ENCODE measurements at places on chromosomes 11 and 22.

DNA sequence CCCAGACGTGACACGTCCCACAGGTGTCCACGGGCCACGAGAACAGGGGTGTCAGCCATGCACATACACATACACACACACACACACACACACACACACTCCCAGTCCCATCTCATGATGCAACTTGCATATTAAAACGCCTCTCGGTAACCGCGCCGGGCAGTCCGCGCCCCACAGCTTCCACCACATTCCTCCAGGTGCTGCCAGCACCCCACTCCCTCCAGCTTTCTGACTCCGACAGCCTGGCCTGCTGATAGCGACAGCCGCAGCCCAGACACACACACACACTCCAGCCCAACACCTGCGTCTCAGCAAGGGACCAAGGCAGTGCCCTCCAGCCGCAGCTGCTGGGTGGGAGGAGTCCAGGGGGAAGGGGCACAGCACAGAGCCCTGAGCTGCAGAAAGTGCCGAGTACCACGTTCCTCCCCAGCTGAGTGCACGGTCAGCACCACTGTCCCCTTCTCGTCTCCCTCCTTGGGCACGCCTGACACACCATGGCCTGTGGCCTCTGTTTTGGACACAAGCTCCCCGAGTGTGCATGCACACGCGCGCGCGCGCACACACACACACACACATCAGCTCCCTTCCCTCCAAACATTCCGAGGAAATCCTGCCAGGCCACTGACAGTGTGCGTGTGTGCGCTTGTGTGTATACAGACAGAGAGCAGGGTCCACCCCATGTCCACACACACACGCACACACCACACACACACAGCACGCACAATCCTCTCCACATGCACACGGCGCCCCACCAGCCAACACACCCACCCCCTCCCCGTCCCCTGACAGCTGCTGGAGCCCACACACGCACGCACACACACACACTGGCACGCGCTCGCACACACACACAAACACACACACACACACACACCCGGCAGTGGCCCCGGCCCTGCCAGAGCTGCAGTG, 1.2 kb downstream of the ELFN2 start:
- no peak for DNase-seq

- DNase-seq = no peak
Measured at GRCh38 chr11:8071616-8072581, 9.1 kb upstream of the TUB start.

- DNase-seq = no peak
Measured at GRCh38 chr11:21807350-21807749, 385.5 kb upstream of the ANO5 start.

DNA sequence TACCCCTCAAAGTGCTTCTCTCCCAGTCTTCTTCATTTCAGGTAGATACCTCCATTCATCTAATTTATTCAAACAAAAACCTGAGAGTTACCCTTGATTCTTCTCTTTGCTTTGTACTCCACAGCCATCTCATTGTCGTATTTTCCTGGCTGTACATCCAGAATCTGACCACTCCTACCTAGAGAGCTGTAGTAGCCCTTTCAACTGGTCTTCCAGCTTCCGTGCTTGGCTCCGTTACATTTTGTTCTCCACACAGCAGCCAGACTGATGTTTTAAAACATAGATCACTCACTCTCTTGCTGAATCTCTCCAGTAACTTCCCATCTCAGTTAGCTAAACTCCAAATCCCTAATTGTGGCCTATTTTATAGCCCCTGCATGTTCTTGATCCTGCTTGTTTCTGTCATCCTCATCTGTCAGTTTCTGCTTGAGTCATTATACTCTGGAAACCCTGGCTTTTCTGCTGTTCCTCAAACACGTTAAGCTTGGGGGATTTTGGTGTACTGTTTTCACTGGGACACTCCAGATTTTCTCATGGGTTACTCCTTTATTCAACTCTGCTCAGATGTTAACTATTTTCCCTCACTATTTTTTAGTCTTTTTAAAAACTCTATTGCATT, 7.4 kb downstream of the SPCS2 start:
- no peak for DNase-seq

GRCh38 chr11:77515483-77515882, 41.6 kb upstream of the PAK1 start:
- DNase-seq = no peak

DNA sequence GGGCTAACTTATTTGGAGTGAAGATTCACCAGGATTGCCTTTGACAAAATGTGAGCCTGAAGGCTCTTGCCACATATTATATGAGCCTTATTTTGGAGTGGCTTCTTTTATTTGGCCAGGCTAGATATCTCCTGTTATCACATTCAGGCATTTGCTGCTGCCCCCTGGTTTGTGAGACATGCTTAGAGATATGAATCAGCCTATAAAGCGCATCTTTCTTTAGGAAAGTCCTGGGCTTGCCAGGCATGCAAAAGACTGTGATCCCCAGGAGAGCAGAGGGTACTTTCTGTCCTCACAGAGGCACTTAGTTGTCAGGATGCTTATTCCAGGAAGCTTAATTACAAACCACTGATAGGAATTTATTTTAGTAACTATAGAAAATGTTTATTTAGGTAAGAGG, 333.3 kb downstream of the FAT3 start:
- no peak for DNase-seq

DNA sequence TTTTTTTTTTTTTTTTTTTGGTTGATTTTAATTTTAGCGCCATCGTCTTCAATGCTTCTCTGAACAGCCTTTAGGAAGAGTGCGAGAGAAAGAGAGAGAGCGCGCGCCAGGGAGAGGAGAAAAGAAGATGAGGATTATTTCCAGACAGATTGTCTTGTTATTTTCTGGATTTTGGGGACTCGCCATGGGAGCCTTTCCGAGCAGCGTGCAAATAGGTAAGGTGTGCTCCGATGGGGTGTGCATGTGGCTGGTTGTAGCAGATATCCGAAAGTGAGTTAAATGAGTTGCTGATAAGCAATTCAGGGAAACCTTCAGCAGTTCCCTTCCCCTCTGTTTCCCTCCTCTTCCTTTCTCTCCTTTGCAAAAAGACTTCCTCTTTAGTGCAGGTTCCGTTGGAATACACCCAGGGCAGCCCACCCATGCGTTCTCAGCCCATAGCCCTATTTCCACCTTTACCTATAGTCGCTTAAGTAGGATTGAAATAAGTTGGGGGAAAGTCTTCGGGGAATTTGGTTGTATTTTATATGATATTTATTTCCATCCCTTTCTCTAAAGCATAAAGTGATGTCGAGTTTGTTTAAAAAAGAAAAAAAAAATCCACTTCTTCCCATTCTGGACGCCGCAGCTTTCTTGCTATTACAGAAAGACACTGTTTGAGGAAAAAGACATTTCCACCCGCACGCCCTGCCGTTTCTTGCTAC, 1.1 kb downstream of the GRIA4 start:
- DNase-seq = no peak

DNA sequence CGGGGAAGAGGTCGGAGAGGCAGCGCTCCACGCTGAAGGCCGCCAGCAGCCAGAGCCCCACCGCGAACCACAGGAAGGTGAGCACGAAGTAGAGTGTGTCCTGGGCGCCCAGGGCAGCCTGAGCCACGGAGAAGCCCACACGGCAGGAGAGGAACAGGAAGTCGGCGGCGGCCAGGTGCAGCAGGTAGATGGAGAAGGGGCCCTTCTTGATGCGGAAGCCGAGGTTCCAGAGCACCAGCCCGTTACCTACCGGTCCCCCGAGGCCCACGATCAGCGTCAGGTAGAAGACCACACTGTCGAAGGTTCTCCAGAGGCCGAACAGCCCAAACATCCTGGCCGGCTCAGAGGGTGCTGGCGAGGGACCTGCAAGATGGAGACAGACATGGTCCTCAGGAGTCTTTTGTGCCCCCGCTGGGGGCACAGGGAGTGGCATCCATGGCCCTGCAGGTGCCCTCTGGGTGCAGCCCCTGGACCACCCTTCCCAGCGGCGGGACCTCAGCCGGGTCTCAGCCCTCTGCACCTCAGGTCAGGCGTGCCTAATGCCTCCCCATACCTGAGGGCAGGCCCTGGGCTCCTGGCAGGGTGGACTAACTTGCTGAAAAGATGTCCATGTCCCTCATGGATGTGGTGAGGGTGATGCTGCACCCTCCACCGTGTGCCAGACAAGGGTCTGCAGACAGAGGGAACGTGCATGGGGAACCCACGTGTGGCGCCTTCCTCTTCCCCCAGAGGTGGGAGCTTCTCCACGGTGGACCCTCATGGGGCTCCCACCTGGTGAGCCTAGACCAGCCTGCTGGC, at the start of gene MRGPRG:
Gene MRGPRG, minus strand, starts transcription at position 331 of the 798 bp plus-strand sequence. Its CDS starts 0 bp downstream, at position 331.
- DNase-seq = no peak

GRCh38 chr22:23230348-23231068, 50.2 kb downstream of the BCR start:
- DNase-seq = no peak
